ENCODE measurements at places on chromosomes 1 and 21.

DNA sequence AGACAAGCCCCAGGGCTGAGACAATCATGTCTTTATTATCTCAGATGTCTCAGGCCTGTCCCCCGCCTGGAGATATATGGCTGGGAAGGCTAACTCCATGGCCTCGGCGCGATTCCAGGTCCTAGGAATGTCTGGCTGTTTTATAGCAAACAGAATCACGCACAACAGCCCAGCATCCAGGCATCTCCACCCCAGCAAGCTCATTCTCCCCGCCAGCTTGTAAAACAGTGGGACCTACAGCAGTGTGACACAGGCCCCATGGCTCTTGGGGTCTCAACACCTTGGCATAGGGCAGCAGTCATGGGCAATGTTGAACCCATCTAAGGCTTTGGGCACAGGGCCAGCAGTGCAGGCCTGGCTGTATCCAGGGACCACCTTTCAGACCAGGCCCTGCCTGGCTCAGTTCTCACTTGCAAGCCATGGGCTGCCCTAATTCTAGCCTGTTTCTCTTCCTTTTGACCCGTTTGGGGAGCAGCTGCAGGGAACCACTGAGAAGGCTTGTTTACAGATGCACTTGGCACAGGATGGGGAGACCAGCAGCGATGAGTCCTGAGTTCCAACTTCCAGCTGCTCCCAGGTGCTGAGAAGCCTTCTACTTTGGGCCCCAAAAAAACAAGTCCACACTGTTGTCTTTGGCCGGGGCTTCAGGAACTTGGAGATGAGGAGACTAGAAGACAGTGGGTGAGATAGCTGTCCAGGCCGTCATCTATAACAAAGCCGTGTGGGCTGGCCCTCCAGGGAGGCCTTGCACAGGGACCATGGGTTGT lies 34.4 kb downstream of the WNT4 start:
- no peak for DNase-seq

GRCh38 chr1:23966973-23967493 lies 7.4 kb downstream of the PNRC2 start:
- no peak for DNase-seq

DNA sequence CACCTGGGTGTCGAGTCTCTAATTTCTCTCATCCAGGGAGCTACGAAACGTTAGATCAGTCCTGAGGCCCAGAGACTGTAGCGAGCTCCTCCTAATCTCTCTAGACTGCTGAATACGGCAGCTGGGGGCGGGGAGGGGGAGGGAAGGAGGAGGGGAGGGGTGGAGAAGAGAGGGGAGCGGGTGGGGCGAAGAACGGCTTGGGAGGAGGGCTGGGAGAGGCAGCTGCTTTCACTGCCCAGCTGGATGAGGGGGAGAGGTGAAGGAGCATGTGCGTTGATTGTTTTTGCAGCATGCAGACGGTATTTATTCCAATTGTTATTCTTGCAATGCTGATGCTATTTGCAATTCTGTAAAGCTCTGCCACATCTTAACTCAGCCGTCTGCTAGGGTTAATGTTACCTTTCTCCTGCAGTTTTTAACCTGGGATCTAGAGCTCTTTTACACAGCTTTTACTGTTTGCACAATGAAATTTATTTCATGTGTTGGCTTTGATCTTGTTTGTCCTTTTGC lies 790 bp downstream of the DNAJC6 start:
- peak; percentile 64 for DNase-seq

DNA sequence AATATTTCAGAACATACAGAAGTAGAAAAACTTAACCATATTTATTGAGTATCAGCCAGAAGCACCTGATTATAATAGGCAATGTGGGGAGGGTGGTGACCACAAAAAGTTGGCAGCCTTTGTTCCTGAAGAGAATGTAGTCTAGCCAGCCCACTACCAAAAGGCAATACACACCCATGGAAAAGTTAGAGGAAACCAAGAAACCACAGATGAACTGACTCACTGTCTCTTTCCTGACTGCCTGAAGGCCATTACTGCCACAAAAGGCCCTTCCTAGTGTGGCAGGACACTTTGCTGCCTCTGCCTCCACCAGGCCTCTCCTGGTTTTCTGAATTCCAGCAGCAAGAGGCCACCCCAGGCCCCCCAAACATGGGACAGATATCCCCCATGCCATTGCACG lies 14.6 kb upstream of the PROX1 start:
- DNase-seq = no peak

- no peak for DNase-seq
These were observed 50.2 kb downstream of the KCNJ6 start for GRCh38 chr21:37866027-37866426.

DNA sequence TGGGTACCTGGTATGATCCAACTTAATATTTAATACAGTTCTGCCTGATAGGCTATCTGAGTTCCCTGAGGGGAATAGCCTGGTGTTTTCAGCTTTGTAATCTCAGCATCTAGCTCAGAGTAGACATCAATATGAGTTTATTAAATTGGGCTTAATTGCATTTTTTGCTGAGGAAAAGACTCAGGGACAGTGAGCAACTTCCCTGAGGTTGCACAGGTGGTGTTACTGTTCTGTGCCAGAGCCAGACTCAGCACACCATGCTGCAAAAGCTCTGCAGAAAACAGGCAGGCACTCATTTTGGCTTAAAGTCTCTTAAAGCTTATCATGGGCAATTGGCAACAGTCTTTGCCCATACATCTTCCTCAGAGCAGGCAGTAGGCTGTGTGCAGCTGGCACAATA lies 90.5 kb upstream of the JUN start:
- no peak for DNase-seq

- no peak for DNase-seq
These were observed 27.3 kb upstream of the MAGOH start for GRCh38 chr1:53265581-53265980.

DNA sequence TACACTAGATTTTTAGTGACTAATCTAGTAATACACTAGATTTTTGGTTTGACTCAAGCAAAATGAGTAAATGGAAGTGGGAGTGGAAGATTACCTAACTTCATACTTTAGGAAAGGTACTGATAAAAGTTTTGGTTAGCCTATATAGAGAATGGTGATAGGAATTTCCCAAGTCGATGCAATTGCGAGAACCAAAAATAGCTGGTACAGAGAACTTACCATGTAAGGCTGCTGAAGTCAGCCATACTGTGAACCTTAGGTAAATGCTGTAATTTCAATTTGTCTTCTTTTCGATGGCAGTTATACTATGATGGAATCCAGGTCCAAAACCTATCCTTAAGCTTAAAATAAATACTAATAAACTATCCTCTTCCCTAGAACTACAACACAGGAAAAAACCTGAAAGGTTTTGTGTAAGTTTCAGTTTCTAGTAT lies 4.6 kb downstream of the PNRC2 start:
- no peak for DNase-seq

DNA sequence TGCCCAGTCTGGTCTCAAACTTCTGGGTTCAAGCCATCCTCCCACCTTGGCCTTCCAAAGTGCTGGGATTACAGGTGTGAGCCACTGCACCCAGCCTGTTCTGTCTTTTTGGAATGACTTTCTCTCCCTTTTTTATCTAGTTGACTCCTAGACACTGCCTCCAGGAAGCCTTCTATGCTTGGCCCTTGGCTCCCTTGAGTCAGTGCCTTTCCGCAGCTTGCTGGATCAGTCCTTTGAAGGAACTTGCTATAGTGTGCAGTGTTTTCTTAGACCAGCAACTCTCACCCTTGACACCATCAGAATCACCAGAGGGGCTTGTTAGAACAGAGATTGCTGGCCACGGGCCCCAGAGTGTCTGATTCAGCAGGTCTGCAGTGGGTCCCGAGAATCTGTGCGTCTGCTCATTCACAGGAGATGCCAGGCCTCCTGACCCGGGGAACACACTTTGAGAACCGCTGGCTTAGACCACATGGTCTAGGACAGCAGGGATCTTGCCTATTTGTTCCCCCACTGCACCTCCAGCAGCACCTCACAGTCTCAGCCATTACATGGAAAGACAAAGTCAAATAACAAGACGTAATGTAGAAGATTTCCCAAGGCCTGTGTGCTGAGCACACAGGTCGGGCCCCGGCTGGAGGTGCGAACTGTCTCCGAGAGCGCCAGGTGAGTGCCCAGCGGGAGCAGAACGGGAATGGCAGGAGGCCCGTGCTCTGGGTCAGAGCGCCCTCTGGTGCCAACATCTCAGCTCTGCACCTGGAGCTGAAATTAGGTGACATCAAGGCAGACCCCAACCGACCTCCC lies 27.4 kb upstream of the CTPS1 start:
- peak; percentile 79 for DNase-seq

DNA sequence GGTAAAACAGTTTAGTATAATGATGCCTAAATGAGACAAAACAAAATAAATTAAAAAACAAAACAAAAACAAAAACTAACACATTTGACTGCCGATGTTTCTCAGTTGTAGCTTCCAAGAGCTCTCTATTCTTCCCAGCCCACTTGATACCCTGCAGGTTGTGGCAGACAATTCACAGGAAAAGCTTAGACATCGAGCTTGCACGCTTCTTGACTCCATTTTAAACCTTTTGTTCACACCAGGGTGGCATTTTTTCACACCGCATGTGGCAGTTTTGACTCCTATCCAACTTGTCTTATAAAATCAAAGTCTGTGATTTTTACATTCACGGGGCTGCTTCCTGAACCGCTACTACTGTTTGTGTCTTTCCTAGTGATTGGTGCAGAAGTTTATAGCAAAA lies 575.9 kb downstream of the USP25 start:
- peak; percentile 36 for DNase-seq

GRCh38 chr1:201537467-201537866 lies 1.5 kb upstream of the NAV1 start:
- no peak for DNase-seq

DNA sequence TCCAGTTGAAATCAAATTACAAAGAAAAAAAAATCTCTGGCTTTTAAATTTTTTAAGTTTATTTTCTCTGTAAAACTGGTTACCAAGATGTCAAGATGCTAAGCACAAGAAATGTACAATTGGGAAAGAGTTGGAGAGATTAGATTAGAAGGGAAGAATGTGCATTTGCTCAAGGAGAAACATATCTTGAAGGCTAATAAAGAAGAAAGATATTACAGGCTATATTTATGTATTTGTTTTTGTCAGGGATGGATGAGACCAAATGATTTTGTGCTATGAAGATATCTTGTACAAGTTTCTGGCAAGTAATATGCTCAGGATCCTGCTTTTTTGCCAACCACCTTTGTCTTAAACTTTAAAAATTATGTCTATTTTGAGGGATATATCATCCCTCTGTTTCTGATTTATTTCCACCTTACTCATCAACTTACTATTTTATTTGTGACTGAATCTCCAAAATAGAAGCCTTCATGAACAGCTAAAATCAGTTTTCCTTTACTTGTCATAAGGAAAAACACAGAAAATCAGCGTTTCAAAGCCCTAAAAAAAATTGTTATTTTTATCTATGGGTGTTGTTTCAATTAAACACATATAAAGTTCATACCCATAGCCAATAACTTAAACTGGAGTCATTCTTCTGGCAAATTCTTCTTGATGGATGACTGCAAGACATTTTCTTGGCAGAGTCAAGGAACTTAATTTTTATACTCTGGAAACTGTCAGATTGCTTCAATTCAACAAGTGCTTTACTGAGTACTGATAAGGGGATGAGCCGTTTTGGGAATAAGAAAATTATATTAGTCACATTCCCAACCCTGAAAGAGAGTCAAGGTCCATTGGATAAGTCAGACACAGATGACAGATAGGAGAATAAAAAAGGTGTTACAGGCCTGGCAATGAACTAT lies 141.8 kb downstream of the CTH start:
- no peak for DNase-seq

DNA sequence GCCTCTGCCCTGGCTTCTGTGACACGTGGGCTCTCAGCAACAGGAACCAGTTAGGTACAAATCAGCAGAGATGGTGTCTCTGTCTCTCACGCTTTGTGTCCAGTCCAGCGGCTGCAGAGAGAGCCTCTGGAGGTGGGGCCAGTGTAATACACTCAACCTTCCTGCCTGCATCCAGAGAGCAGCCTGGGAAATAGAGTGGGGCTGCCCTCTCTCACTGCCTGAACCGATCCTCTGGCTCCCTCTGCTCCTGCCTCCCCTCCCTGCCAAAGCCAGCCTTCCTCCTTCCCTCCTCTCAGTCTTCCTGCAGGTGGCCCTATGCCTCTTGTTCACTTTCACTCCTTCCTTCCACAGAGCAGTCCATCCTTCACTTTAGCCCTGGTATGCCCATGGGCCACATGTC lies at the start of gene ZNF648:
TSS of gene ZNF648 (minus strand) at position 119 of the 400 bp plus-strand sequence. CDS start 3,702 bp downstream, outside the sequence.
- DNase-seq = no peak

- peak; percentile 43 for DNase-seq
These were observed 73.4 kb downstream of the PIK3CD start for GRCh38 chr1:9724706-9725476.

DNA sequence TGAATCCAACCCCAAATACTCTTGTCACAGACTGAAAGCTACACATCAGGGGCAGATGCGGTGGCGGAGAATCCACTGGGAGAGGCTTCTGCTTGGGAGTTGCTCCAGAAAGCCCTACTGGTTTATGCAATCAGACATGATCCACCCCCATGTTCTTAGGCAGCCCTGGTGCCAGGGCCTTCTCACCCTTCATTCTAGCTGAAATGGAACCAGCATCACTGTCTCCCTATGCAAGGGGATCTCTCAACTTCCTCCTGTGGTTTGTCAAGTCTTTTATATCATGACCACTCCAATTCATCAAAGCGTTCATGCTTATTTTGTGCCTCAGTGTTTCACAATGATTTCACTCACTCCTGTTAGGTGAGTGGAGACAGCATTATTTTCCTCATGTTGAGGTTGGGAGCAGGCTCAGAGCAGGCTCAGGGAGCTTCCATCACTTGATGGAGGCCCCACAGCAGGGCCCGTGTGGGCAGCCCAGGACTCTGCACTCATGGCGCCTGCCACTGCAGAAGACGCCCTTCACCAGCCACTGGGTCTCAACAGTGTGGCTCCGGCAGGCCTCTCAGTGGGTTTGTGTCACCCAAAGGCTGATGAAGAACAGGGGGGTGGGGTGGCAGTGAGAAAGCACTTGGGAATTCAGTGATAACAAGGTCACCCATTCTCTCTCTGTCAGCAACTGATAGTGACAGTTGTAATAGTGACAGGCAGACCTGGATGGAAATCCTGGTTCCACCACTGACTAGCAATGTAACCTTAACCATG lies 67.1 kb downstream of the CD58 start:
- no peak for DNase-seq
